ENCODE measurements at places on chromosomes 5 and 9.

DNA sequence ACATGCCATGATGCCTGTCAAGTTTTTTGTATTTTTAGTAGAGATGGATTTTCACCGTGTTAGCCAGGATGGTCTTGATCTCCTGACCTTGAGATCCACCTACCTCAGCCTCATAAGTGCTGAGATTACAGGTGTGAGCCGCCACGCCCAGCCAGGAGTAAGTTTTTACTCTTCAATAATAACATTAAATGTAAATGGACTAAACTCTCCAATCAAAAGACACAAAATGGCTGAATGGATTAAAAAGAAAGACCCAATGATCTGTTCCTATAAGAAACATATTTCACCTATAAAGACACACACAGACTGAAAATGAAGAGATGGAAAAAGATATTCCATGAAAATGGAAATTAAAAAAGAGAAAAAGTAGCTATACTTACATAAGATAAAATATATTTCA lies 37.2 kb upstream of the ISOC1 start:
- DNase-seq, result no peak

- no peak for DNase-seq
Measured at GRCh38 chr5:91277093-91277626, 106.0 kb downstream of the ARRDC3 start.

DNA sequence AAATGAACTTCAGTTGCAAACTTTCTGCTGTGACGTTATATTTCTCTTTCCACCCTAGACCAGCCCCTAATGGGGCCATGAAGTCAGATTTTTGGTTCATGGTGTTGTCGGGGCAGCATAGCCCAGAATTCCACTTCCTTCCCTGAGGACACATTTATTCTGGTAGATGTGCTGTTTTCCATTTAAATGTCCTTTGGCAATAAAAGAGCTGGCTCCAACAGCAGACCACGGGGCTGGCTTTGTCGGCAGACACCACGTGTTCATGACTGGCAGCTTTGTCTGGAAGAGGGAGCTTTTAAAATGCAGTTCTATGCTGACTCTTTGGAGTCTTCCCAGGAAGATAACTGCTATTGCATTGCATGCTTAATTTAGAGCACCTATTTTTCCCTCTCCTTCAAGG lies 17.6 kb upstream of the LCP2 start:
- no peak for DNase-seq

DNA sequence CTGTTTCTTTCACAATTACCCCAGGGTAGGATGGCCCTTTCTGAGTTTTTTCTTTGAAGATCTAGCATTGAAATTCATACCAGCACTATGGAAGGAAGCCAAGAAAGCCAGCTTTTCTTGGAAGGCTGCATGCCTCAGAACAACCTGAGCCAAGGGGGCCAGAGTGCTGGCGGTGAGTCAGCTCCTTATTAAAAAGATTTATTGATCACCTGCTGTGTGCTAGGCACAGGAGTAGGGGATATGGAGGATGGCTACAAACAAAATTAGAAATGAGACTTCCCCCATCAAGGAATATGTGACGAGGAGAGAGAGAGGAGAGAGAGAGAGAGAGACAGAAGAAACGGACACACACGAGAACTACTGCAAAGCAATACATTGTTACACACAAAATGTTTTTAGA lies 184.6 kb upstream of the PUM3 start:
- DNase-seq, result peak; percentile 37

- no peak for DNase-seq
Measured at GRCh38 chr9:35669331-35670145, 4.2 kb upstream of the CA9 start.

GRCh38 chr9:86649913-86650312 lies 295.7 kb upstream of the TUT7 start:
- DNase-seq, result no peak

- no peak for DNase-seq
Measured at GRCh38 chr9:22342491-22343217, 104.0 kb upstream of the DMRTA1 start.

- no peak for DNase-seq
Measured at GRCh38 chr9:131618785-131619184, 73.5 kb downstream of the PRRT1B start.

GRCh38 chr5:173155912-173156311 lies 11.6 kb downstream of the BNIP1 start:
- DNase-seq, result no peak

GRCh38 chr9:94586814-94587213 lies 6.8 kb downstream of the FBP2 start:
- DNase-seq, result no peak

DNA sequence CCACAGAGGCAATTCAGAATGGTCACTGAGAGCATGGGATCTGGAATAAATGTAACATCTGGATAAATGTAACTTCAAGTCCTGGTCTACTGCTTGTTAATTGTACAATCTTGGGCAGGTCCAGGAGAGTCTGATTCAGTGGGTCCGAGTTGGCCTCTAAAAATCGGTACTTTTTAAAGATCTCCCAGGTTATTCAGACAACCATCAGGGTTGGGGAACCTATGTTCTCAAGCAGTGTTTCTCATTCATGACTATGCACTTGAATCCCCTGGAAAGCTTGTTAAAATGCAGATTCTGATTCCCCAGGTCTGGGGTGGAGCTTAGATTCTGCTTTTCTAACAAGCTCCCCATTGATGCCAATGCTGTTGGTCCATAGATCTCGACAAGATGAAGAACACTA lies 14.8 kb downstream of the ANXA1 start:
- no peak for DNase-seq

- no peak for DNase-seq
Measured at GRCh38 chr9:2126331-2126803, 111.2 kb downstream of the SMARCA2 start.

- no peak for DNase-seq
Measured at GRCh38 chr5:166596043-166596442, 1695.4 kb upstream of the WWC1 start.

DNA sequence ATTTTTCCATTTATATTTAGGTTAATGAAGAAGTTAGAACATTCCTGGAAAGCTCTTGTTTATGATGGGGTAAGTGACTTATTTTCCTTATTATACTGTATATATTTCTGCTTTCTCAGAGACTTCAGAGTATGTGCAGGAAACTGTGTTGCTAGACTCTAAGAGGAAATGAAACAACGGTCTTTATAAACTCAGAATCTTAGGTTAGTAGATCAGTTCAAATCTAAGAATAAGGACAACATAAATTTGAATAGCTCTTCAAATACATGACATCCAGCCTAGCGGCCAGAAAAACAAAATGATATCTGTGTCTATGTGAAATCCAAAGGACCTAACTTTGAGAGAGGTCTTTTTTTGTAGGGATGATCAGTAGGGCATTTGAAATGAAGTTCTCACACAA lies 94.3 kb downstream of the PRKACG start:
- no peak for DNase-seq

GRCh38 chr9:137406876-137407589 lies 15.9 kb downstream of the EXD3 start:
- no peak for DNase-seq

DNA sequence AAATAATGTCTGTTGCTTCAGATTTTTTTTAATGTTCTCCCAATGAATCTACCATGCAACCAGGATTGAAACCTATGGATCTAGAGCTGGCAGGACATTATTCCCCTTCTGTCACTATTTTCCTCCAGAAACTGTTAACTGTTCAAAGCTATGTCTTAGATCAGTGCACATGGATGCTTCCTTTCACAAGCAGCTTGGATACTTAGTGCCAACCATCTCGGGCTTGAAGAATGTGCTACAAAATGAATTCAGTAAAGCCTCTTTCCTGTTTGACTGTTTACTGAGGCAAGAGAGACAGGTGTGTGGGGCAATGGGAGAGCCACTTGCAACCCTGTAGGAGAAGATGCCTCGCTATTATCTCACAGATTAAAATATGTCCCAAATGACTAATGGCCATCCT lies 774.8 kb downstream of the KCTD16 start:
- DNase-seq, result no peak

DNA sequence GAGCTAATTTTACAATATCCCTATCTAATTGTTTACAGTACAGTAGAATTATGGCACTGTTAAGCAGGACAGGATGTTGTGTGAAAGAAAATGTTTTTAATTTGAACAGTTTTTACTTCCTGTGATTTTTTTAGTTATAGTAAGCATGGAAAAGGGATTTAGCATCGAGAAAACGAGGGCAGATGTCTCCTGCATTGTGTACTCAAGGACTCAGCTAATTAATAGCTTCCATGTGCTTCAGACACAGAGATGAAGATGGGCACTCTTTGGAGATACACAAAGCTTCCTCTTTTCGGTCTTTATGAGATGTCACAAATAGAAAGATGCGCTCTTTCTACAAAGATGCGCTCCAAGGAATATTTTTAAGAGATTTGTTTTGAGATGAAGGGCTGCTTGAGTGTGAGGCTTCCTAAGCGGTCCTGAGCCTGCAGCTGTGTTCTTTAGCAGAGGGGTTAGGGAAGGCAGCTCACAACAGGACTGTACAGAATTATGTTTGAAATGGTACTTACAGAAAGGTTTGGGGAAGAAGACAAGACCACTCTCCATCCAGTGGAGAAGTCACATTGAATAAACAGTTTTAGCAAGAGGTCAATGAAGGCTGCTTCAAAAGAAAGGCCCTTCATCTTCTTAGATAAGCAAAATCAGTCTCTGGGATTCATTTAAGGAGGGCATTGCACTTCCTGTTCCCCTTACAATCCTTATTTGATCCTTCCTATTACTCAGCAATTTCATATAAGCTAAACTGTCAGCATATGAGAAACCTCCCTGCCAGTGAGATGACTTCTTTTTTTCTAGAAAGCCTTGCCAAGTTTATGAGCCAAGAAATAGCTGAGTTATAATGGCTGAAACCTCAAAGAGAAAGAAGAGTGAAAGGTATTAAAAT lies 311.5 kb downstream of the EFNA5 start:
- DNase-seq, result no peak

- DNase-seq, result no peak
Measured at GRCh38 chr5:15056988-15057592, 185.5 kb upstream of the ANKH start.

DNA sequence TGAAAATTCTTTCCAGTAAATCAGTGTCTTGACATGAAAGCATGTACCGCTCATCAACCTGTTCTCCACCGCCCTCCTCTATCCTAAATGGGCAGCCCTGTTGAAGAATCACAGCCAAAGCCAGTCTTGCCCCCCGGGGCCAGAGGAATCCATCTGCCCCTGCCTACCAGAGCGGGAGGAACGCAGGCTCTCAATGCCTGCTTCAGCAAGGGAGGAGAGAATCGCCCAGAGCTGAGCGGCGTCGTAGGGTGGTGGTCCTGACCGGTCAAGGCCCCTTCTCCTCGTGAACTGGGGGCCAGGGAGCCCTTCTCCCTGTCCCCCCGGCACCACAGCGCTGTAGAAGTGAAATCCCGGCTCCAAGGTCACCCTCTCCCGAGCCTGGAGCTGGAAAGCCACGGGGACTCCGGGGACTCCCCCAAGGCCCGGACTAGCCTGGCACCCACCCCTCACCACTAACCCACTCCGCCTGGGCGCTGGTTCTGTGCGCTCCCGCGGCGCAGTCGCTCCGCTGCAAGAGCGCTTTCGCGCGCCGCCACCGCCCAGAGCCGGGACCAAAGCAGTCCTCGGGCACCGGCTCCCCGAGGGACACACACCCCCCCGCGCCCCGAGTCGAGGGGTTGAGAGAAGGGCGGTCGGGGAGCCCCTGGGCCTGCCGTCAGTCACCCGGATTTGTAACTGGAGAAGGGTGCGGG lies 718 bp upstream of the TMEM215 start:
- DNase-seq, result no peak

DNA sequence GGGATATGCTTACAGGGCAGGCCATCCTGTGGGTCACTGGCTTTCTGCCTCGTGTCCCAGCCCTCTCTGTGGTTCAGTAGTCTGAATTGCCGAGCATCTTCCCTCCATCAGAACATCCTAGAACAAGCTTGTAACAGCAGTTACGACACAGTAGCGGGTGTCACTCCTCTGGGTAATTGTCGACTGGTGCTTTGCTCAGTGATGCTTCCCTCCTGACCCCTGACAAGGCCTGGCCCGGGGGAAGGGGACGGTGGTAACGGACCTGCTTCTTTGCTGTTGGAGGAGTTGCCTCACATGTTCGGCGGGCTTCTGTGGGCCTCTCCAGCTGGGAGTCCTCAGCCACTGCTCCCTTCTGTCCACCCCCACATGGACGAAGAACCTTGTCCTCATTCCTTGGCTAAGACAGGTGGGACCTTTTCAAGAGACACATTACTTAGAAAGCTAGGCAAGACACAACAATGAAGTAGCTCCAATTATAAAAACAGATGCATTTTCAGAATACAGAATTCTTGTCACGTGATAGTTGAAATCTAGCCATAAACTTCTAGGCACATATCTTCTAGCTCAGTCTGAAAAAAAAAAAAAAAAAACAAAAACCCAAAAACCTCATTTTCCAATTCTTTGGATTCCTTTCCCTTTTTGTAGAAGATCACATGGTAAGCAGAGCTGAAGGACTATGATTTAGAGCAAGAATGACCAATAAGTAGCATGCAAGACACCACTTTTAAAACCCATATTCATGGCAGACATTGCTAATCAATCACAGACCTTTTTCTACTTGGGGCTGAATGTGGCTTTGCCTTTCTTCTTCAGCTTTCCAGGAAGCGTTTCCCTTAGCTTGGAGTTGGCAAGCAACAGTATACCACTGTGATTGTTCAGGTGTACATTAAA lies 25.0 kb downstream of the HMCN2 start:
- no peak for DNase-seq

DNA sequence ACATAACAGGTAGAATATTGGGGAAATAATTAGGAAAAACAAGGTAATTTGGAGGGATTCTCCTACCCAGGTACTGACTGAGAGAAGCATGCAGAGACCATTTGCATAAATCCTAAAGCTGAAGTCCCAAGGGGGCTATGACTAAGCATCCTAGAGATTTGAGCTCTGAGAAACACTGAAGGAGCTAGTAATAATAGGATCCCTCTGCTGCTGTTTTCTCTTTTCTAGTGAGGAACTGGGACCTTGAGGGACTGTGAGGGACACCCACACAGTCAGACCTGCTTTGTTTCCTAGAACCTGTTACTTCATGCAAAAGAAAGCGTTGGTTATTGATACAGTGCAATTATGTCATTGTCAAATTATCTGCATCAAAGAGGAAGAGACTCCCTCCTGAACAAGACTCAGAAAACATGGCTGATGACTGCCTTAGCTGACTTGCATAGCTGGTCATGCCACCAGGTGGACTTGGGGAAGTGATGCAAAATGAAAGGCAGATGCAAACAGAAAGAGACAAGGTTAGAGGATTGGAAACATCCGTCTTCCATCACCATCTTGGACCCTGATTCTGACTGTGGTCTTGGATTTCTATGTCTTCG lies 335.4 kb downstream of the NTRK2 start:
- DNase-seq, result no peak

DNA sequence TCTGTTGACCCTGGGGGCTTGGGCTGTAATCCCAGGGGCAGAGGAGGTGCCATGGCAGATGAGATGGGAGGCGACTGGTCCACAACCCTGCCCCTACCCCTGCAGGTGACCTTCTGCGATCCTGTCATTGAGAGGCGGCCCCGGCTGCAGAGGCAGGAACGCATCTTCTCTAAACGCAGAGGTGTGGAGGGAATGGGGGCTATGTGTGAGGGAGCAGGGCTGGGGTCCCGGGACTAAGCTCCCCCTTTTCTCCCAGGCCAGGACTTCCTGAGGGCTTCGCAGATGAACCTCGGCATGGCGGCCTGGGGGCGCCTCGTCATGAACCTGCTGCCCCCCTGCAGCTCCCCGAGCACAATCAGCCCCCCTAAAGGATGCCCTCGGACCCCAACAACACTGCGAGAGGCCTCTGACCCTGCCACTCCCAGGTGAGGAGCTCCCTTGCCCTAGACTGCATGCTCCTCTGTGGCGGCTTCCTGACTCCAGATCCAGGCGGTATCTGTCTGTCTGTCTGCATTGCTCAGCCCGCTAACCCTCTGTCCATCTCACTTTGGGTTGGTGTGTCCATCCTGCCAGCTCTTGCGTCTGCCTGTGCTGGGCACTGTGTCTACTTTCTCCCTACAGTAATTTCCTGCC lies 9.9 kb downstream of the ZDHHC12 start:
- DNase-seq, result no peak

- no peak for DNase-seq
Measured at GRCh38 chr5:130963798-130964197, 201.3 kb downstream of the HINT1 start.
